Smooth muscle cell of the brain vasculature (primary cell): ENCODE measurements at places on chromosomes 7 and 10.

- no peak for DNase-seq
Observed at GRCh38 chr10:121059351-121059750, 208.2 kb downstream of the WDR11 start.

DNA sequence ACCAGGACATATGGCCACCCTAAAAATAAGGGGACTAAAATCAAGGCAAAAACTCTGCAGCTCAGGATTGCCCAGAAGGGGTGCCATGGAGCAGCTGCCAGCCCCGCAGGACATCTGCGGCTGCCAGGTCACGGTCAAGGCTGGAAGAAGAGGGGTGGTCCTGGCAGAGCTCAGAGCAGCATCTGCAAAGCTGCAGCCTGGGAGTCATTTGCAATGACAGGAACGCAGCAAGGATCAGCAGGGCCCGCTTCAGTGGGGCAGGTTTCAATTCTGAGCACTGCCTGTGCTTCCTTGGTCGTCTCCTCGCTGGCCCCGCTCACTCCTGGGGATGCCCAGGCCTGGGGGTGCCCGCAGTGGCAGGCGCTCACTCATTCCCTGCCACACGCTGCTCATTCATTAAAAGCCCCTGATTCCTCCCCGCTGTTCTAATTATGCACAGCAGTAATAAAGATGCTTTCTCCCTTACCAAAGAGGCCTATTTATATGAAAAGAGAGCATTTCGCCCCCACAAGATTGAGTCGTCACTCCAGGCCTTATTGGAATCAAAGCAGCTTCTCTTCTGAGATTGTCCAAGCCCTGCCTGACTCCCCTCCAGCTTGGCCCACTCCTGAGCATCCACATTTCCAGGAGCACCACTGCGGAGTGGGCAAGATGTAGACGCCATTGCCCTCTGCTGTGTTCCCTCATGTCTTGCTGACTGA is 4.6 kb downstream of the HSPA12A start:
- no peak for DNase-seq

GRCh38 chr10:123549761-123550454 is 116.2 kb upstream of the GPR26 start:
- DNase-seq, result no peak

DNA sequence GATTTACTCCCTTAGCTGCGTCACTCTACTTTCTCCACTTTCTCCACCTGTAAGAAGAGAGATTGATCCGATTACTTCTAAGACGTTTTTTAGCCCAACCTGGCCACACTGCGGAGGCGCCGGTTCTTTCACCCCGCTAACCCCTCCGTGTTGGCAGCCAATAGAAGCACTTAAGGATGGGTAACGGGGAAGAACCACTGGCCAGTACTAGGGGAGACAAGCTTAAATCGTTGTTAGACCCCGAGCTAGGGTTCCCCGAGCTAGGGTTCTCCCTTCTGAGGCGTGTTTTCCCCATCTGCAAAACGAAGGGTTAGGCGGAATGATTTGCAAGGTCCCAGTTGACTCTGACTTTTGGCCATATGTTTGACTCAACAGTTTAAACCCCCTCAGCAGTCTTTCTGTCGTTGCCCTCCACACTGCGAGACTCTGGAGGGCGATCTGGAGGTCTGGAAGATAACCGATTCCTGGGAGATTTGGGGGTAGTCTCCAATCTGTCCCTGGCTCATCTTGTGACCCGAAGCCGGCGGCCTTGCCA is 644 bp downstream of the UMAD1 start:
- DNase-seq, result peak; percentile 4

GRCh38 chr10:130932326-130933007 is 379.1 kb downstream of the TCERG1L start:
- no peak for DNase-seq

- no peak for DNase-seq
Observed at GRCh38 chr10:111475720-111476119, 398.9 kb downstream of the ADRA2A start.

GRCh38 chr10:44334621-44335184 is 50.2 kb downstream of the CXCL12 start:
- DNase-seq, result peak; percentile 74

DNA sequence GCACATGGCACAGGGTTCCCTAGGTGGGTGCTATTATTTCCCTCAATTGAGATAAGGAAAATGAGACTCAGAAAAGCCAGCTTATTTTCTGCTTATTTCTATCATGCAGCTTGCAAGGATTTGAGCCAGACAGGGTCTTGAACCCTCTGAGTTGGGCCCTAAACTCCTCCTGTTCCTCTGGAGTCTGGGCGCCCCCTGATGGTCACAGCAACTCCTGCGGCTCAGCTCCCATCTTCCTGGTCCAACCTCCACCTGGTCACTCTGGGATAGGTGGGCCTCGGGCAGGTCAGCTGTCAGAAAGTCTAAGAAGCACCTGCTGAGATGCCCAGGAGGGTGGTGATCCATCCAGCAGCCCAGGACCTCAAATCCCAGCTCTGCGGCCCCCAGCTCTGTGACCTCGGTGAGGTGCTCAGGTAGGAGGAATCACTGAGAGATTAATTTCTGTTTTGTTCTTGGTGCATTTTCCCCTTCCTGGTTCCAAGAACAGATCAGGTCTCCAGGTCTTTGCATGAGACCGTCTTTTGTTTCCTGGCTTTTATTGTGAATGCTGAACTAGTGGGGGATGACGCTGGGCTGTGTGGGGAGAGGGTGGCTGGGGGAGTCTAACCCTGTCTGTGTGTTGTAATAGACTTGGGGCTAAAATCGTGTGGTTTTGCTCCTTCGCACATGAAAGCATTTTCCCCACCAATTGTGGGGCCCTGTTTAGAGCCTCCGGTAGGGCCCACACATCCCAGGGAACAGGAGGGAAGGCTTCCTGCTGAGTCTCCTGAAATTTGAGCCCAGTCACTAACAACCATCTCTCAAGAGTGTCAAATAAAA is 32.8 kb downstream of the TMEM130 start:
- no peak for DNase-seq

GRCh38 chr7:36296284-36296683 is 93.4 kb upstream of the ANLN start:
- no peak for DNase-seq
